Karpas-422 (cell line): ENCODE measurements at places on chromosomes 12 and 14. TPM values are rescaled to one million over a fixed set of nuclear protein-coding genes. Genes with fewer than 3 reads are reported as not detected.

FLVCR2 gene
- total RNA-seq = not detected in 2 replicates

RTL1 gene
- 0.11 TPM in 1 of 2 replicates, not detected in the other for total RNA-seq

RNASE4 gene
- 0.48 and 0.54 TPM in 2 replicates for total RNA-seq

SMIM41 gene
- 0.75 TPM in 1 of 2 replicates, not detected in the other for total RNA-seq

FAM181A gene
- not detected in 2 replicates for total RNA-seq

DCP1B gene
- total RNA-seq = 18.4 and 30.8 TPM in 2 replicates

LGR5 gene
- not detected in 2 replicates for total RNA-seq

TMTC3 gene
- 5.6 and 16.6 TPM in 2 replicates for total RNA-seq

TAC3 gene
- total RNA-seq = not detected in 2 replicates

OR6C2 gene
- total RNA-seq = not detected in 2 replicates

GPR135 gene
- total RNA-seq = 6.7 and 13.1 TPM in 2 replicates

KMT2D gene
- 29.6 and 42.6 TPM in 2 replicates for total RNA-seq

GPR84 gene
- total RNA-seq = 0.29 TPM in 1 of 2 replicates, not detected in the other

ACSM4 gene
- total RNA-seq = not detected in 2 replicates

MYO1A gene
- total RNA-seq = 0.11 and 3.8 TPM in 2 replicates

ADAM21 gene
- total RNA-seq = 0.56 TPM in 1 of 2 replicates, not detected in the other

CTDSP2 gene
- total RNA-seq = 10.9 and 14.2 TPM in 2 replicates

RBP5 gene
- total RNA-seq = not detected in 2 replicates

CMA1 gene
- total RNA-seq = not detected in 2 replicates

FAIM2 gene
- 27.4 and 49.8 TPM in 2 replicates for total RNA-seq

OLR1 gene
- total RNA-seq = not detected in 2 replicates

ZC2HC1C gene
- 1.1 and 2.9 TPM in 2 replicates for total RNA-seq

GPX2 gene
- not detected in 2 replicates for total RNA-seq

KLHL33 gene
- total RNA-seq = not detected in 2 replicates

ANKRD33 gene
- not detected in 2 replicates for total RNA-seq

TCP11L2 gene
- 40.1 and 55.9 TPM in 2 replicates for total RNA-seq

PDZRN4 gene
- 2.4 and 3.6 TPM in 2 replicates for total RNA-seq

PRKD1 gene
- total RNA-seq = not detected in 2 replicates

NRL gene
- total RNA-seq = 1.5 and 2.5 TPM in 2 replicates

PARPBP gene
- 13.7 and 49.6 TPM in 2 replicates for total RNA-seq

SLC25A21 gene
- total RNA-seq = 1.5 and 9.2 TPM in 2 replicates

GPD1 gene
- 1.0 and 1.1 TPM in 2 replicates for total RNA-seq

TMCC3 gene
- 0.79 and 0.82 TPM in 2 replicates for total RNA-seq

PRR13 gene
- 112 and 139 TPM in 2 replicates for total RNA-seq

KLHDC1 gene
- 1.5 and 1.7 TPM in 2 replicates for total RNA-seq
